ENCODE measurements at places on chromosomes 1 and 21.

DNA sequence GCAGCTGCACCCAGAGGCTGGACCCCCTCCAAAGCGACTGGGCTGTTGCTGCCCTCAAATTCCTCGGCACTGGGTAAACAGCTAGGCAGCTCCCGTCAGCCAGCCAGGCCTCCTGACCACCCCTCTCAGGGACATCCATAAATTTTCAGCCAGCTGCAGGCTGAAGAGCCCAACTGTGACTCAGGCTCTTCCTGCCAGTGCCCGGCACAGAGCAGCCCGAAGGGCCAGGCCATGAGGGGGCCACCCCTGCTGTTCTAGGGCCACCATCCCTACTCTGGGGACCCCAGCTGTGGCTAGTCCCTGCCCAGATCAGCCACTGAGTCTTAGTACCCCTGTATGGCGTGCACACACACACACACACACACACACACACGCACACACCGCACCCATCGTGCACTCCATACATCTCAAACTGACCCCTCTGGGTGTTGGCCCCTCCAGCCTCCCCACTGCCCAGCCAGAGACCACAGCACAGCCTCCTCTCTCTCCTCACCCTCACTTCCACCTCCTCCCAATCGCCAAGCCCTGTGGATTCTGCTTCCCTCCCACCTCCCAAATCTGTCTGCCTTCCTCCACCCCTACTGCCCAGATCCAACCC, 6.2 kb upstream of the LAPTM5 start:
- DNase-seq: no peak

DNA sequence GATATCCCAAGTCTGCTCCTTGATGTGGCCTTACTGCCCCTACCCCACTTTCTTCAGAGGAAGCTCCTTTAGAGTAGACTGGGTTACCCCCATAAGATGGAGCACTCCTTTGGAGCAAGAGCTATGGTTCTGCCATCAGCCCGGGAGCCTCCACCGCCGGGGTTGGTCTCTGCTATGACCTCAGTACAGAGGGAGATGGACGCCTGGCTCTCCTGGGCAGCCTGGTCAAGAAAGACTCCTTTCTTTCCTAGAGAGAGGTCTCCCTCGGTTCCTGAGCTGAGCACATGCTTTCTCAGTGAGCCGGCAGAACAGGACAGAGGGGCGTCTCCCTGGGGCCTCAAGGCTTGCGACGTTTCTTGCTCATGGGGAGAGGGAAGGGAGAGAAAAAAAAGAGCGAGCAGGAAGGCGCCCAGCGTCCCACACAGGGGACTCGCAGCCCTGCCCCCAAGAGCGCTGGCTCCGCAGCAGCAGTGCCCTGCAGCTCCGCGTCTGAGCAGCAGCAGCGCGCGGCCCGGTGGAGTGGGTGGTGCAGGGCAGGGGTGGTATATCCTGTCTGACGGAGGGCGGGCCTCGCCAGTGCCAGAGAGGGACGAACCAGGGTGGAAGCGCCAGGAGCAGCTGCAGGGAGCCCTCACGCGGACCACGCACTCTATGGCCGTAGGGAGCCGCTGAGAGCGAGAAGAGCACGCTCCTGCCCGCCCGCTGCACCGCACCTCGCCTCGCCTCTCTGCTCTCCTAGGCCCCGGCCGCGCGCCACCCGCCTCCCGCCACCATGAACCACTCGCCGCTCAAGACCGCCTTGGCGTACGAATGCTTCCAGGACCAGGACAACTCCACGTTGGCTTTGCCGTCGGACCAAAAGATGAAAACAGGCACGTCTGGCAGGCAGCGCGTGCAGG, at the start of gene PKP1:
PKP1 (plus strand) TSS at position 576 of the 899 bp plus-strand sequence; CDS start at position 773, 197 bp downstream.
- DNase-seq: no peak

DNA sequence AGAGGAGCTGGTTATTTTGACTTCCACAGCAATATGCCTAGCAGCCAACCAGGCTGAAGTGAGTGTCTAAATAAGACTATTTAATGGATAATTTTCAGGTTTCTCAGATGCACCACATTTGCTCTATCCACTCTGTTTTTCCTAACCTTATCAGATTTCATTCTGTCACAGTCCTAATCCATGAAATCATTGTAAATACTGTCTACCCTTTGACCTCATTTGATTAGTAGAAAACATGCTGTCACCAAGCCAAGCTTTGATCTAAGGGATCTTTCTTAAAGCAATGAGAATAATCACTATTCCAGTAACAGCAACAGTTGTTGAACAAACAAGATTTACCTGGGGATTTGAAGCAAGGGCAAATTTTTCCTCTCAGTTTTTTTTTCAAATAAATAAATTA, 595.6 kb downstream of the LTN1 start:
- DNase-seq: no peak

- no peak for DNase-seq
These were observed 146.7 kb upstream of the RGS18 start for GRCh38 chr1:192011525-192011924.

GRCh38 chr21:33578959-33579542, 9.4 kb downstream of the DONSON start:
- no peak for DNase-seq

- no peak for DNase-seq
These were observed 20.8 kb upstream of the MYSM1 start for GRCh38 chr1:58720680-58721079.

DNA sequence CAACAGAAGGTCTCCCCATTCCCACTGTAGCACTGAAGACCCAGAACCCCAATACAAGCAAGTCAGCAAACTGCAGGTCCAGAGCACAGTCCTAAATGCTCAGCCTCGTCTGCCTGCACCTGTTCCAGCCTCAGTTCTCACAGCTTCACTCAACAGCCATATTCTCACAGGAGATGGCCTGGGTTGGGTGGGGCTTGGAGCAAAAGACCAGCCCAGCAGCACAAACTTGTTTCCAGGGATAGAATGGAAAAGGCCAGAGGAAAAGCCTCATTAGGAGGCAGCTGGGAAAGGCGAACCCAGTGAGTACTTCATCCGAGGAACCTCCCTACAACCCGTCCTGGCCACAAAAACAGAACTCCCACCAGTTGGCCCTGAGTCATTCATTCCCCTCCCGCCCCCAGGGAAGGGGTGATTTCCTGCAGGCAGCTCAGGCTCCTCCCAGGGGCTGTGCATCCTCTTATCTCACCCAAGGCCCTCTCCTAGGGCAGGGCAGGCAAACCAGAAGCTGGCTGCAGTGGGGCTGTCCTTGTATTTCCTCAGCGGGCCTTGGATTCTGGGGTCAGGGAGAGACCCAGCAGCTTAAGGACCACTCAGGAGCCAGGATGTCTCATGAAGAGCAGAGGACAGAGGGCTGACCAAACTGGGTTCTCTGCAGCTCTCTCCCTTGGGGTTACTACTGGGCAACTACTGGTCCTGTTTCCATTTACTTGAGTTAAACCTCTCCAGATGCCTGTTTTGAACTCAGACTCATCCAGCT, 7.4 kb upstream of the MPL start:
- peak; percentile 65 for DNase-seq

- DNase-seq: peak; percentile 67
These were observed 110.4 kb downstream of the SYT2 start for GRCh38 chr1:202599669-202600431.

GRCh38 chr1:22824466-22824865, 113.8 kb downstream of the EPHB2 start:
- DNase-seq: no peak

GRCh38 chr1:9260059-9260766, 25.6 kb downstream of the H6PD start:
- no peak for DNase-seq

DNA sequence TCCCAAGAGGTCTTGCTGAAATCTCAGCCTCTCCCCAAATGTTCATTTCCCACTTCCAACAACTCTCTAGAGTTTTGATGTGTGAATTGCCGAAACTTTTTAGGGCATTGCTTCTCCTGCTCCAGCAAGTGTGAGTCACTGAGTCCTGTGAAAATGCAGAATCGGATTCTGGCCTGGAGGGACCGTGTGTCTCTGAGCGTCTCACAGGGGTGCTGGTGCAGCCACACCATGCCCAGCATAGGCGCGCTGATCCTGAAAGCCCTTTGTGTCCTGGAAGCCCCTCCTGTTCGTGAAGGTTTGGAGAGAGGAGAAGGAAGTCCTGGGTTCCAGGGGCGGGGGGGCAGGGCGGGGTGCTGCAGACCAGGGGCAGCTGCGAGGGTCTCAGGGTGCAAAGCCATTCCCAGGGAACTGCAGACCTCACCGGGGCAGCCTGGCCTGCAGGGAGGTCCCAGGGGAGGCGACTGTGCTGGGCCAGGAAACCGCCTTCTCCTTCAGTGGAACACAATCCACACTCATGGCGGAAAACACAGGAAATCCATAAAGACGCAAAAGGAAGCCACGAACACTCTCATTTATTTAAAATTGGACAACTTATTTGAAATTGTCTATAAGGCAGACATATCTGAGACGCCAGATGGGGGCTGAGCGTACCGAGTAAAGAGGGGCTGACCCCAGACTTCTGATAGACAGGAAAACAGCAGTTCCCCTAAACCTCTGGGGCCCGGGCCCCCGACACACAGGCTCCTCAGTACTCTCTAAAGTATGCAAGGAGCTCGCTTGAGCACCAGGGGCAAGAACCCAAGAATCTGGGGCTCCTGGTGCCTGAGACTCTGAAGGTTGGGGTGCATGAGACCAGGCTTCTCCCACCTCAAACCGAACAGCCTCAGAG, 43.5 kb upstream of the ADARB1 start:
- DNase-seq: no peak

- DNase-seq: no peak
These were observed 12.5 kb downstream of the TRMT1L start for GRCh38 chr1:185144233-185144632.

- DNase-seq: no peak
These were observed 10.7 kb upstream of the OTUD7B start for GRCh38 chr1:150021191-150021694.

GRCh38 chr1:212477014-212477679, 44.4 kb downstream of the NENF start:
- peak; percentile 83 for DNase-seq

DNA sequence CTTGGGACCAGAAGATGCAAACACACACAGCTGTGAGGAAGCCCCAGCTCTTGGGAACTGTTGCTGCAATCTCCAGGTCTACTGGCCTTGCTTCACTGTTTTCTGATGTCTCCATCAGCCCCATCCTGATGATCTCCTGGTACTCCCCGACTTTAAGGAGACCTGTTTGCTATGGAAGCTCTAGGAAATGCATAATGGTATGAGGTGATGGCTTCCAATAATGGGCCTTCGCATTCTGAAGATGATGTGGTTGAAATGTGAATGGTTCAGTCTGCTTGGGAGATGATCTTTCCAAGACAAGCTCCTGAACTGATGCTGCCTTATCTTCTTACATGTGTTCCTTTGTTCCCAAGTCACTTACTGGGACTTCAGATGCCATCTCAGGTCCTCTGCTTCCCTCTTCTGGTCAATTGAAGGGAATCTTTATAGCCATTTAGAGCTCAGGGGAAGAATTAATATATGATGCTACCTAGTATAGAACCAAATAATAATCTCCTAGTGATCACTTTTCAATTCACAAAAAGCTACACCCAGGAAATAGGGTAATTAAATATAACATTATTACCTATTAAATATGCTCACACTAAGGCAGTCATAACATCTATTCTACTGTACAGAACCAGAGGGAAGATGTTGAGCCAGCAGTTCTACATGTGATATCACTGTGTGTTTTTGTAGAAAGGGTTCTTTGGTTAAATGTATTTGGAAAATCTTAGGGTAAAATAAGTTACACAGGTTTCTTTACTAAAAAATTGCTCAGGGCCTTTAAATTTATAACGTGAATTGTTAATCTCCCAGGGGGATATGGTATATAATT, 73.9 kb upstream of the VTCN1 start:
- DNase-seq: no peak

GRCh38 chr1:76266762-76267161, 192.2 kb downstream of the ST6GALNAC3 start:
- DNase-seq: no peak

DNA sequence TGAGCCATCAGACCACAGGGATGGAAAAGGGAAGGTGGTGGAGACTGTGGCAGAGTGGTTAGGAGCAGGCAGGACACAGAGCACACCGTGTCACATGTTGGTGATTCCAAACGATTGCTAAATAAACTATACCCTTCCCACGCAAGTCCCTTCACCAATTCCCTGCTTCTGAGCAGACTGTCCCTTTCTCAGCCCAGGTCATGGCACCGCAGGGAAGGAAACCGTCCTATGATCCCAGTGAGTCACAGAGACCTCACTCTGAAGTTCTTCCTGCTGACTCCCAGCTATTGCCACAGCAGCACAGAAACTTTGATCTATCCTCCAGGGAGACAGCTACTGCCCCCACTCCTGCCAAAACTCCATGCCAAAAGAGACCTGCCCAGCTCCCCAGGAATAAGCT, 19.2 kb downstream of the RIMS3 start:
- no peak for DNase-seq

DNA sequence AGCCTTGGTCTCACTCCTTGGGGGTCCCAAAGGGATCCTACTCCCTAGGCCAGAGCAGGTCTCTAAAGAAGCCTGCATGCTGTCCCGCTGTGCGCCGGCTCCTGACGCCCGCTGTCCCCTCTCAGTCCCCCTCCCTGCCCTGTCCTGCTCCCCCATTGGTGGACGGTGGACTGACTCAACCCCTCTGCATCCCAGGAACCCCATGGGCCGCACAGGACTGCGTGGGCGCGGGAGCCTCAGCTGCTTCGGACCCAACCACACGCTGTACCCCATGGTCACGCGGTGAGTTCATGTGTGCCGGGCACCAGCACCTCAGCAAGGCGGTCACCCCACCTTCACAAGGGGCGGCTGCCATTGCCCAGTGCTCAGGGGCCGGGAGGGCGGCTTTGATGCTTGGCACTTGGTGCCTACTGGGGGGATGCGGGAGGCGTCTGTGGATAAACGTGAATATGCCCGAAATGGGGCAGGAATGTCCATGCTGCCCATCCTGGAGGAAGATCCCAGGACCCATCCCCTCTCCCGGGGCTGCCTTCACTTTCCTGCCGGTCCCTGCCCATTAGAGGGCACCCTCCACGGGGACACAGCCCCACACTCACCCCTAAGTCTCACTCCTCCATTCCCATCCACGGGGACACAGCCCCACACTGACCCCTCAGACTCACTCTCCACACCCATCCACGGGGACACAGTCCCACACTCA, 20.2 kb upstream of the LRRC3 start:
- DNase-seq: no peak

GRCh38 chr1:77796695-77797405, 17.4 kb downstream of the MIGA1 start:
- no peak for DNase-seq

DNA sequence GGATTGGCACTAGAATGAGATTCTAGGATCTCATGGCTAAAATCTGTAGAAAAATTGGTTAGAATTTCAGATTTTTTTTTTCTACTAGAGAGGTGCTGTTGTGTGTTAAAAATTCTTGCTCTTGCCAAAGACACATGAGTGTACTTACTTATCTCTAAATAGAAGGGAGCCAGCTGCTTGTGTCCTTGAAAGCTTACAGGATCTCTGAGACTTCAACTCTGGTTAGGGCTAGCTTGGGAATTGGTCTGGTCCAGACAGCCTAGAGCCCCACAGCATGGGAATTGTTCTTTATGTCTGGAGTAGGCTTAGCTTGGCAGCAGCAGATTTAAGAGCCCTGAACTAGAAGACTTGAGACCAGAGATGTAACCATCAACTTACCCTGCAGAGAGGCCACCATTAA, 37.3 kb downstream of the MACO1 start:
- no peak for DNase-seq

- no peak for DNase-seq
These were observed 69.5 kb downstream of the WDR4 start for GRCh38 chr21:42809577-42810475.

Data from T1000 (cell line).